ENCODE measurements at places on chromosomes 7 and 10. TPM values are rescaled to one million over a fixed set of nuclear protein-coding genes. Genes with fewer than 3 reads are reported as not detected.

- no peak for DNase-seq
These were observed 285.1 kb upstream of the PFKP start for GRCh38 chr10:2782265-2782664.

- DNase-seq = no peak
These were observed 102.9 kb upstream of the ETV1 start for GRCh38 chr7:14092331-14092730.

- no peak for DNase-seq
These were observed 37.1 kb downstream of the SLC25A13 start for GRCh38 chr7:96284835-96285234.

GRCh38 chr7:36863901-36864701 is 139.8 kb upstream of the AOAH start:
- DNase-seq = no peak

DNA sequence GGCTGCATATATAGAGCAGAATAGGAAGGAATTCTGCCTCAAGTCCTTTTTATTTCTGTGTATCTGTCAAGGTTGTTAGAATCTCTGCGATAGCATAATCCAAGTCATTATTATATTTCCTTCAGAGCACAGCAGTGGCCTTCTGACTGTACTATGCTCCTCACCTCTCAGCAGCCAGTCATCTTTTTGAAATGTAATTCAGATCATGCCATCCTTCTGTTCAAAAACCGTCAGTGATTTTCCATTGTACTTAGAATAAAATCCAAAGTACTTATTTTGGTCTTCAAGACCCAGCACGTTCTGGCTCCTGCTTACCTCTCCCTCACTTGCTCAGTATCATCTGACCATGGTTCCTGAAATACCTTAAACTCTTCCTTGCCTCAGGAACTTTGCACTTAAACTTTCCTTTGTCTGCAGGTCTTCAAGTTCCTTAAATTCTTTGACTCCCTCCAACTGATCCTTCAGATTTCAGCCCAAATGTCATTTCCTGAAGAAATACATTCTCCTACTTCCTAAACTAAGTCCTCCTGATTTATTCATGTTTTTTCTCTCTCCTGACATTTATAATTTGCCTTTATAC is 112.4 kb downstream of the ST7 start:
- DNase-seq = no peak

GRCh38 chr7:114718861-114719260 is 203.0 kb upstream of the MDFIC start:
- no peak for DNase-seq

DNA sequence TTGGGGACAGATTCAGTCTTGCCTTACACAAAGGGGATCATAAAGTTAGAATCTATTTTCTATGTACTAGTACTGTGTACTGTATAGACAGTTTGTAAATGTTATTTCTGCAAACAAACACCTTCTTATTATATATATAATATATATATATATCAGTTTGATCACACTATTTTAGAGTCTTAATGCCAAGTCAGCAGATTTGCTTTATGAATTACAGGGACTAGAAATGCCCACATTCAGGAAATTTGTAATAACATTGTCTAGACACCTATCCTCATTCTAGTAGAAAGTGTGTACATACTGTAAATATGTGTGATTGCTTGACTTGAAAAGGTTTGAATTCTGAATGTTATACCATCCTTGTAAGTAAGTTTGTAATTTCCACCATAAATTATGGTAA is 111.2 kb downstream of the NSUN6 start:
- DNase-seq = no peak

DNA sequence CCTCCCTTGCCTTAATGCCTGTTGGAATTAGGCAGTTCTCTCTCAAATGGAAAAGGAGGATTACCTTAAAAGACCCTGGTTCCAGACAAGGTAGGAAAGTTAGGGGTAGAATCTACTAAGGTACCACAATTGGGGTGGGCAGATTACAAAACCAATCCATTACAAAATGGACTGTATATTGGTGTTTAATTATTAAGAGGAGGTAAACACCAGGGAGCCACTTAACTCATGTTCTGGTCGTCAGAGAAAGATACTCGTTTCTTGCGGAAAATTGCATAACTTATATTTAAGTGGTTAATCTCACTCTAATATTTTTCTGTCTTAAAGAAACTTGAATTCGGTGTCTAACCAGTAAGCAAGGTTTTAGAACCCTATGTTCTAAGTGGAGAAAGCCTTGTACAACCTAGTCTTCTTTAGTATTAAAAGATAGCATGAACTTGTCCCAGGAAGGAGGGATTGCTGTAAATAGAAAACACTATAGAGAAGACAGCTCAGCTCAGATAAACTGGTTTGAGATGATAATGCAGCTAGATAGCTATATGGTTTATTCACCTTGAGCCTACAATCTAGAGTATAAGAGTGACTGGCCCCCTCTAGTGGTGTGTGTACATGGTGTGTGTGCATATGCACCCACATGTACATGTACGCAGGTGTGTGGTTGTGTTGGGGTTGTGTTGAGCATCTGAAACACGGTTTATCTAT is 58.0 kb upstream of the STRIP2 start:
- DNase-seq = no peak

- no peak for DNase-seq
These were observed 11.0 kb downstream of the RPS24 start for GRCh38 chr10:78044699-78045098.

DNA sequence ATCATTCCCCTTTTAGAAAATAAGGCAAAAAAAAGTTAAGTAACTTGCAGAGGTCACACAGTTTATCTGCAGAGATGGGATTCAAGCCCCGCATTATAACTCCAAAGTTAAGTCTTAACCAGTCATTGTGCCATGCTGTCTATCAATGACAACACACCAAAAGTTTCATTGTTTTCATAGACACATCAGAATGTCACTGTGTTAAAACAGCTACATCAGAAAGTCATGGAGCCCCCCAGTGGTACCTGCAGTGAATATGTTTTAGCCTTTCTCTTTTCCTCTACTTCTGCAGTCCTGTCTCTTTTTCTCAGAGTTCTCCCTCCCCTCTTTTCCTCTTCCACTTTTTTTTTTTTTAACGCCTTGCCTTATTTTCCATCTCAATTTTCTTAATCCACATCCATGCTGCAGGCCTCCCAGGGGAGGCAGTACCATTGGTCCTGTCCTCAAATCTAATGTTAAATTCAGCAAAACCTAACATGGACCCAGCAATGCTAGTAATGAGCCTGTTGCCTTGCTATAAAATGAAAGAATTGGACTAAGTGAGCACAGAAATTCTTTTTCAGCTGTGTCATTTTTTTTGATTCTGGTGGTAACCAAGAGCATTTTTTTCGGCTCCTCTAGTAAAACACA is 3.8 kb upstream of the NRCAM start:
- no peak for DNase-seq

DNA sequence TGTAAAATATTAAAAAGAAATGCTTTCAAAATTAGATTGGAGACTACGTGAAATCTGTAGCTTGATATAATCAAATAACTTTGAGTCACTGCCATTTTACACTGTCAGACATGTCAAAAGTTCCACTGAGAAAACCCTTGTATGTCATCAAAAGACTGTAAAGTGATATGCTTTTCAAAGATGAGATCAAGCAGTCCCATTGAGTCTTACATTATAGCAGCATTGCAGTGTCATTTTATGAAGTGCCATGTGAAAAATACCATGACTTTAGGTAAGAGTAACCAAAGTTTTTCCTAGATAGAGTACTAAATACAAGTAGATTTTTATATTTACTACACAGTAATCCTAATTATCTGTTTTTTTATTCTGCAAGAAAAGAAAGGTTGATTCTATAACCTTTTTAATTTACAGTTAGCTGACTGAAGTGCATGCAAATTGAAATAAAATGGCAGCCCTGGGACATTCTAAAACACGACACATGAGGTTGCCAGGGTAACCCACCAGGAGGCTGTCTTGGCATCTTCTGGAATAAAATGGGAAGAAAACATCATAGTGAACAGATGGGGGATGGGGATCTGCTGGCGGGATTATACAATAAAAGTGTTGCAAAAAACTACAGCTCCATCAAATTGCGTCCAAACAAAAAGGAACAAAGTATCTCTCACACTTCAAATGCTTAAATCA is 91.3 kb upstream of the TMEM106B start:
- DNase-seq = no peak

DNA sequence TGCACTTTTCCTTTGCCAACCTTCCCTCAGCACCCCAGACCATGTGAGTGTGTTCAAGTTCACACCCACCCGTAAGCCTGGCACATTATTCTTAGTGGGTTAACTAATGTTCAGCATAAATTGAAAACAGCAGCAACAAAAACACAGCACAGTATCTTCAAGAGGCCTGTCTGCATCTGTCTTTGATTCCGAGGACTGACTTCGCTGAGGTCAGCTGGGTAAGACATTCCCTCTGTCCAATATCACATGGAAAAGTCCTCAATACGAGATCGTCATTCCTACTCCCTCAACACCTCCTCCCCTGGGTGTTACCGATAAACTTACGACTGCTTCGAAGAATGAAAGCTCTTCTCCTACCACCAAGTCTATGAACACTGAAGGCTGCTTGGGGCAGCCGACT is 218.8 kb downstream of the SFMBT2 start:
- DNase-seq = no peak

The PRR15 gene
- not detected for total RNA-seq

The SAMD9L gene
- 8.6 TPM for total RNA-seq

The FAM241B gene
- total RNA-seq = 0.98 TPM

The ECHDC3 gene
- total RNA-seq = 44.2 TPM

The ARL5B gene
- 11.8 TPM for total RNA-seq

The VIPR2 gene
- total RNA-seq = 11.3 TPM

The CLDN3 gene
- total RNA-seq = not detected

The USP54 gene
- 27.7 TPM for total RNA-seq
